Left renal pelvis (tissue), 4 donors: ENCODE measurements at places on chromosomes 7 and 10.
A peak's percentile ranks its signal among the peaks of the same experiment; 100 is the strongest.

DNA sequence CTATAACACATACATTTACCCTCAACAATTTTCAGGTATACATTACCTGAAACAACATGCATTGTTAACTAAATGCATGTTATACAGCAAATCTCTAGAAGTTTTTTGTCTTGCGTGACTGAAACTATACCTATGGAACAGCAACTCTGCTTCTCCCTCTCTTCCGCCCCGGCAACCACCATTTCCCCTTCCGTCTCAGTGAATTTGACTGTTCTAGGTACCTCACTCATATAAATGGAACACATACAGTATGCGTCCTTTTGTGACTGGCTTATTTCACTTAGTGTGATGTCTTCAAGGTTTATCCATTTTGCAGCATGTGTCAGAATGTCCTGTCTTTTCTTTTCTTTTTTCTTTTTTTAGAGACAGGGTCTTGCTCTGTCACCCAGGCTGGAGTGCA is 22.5 kb downstream of the CALHM2 start:
- no peak for DNase-seq

- DNase-seq = no peak
Observed at GRCh38 chr7:156479596-156479995, 161.0 kb upstream of the RNF32 start.

- no peak for DNase-seq
Observed at GRCh38 chr10:1957057-1957456, 219.7 kb upstream of the ADARB2 start.

- DNase-seq = no peak
Observed at GRCh38 chr7:47239034-47239433, 342.9 kb downstream of the TNS3 start.

GRCh38 chr7:33932832-33933468 is 27.6 kb downstream of the BMPER start:
- DNase-seq = peak; percentile 63

DNA sequence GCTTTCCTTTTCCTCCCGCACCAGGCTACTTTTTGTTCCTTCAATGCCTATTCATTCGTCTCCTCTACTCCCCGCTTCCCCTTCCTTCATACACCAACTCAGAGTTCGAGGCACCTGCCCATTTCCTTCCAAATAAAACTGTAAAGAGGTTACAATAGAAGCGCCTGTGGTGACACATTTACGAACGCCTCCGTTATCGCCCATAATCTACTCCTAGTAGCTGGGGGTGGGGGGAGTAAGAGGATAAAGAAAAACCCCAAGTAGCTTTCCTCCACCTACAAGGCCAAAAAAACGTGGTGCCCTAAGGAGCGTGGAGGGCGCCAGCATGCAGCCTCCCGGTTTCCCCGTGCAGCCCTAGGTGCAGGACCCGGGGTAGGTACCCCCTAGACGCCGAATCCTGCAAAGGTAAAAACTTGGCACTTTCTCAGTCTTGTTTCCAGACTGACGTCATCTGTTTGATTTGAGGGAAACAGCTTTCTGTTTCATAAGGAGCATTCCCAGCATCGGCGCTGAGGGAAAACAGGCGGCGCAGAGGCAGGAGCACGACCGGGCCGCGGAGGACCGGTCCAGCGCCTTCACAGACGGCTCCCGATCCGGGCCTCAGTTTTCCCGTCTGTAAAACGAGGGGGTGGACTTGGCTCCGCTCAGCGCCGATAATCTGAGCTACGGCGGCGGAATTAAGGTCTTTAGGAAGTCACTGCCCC is 922 bp downstream of the PPA1 start:
- DNase-seq = no peak

DNA sequence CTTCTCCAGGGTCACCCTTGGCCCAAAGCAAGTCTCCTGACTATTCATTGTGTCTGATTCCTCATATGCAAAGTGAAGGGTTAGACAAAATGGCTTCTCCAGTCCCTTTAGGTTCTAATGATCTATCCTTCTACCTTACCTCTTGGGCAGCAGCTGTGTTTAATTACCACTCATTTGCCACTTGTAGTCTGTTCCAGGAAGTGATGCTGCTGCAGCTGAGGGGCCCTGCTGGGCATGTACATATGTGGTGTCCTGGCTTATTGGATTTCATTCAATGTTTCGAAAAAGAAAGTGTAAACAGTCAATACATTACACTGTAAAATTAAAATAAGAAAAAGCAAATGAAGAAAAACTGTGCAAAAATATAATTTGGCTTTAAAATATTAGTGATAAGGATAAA is 36.6 kb downstream of the SCIN start:
- DNase-seq = no peak

DNA sequence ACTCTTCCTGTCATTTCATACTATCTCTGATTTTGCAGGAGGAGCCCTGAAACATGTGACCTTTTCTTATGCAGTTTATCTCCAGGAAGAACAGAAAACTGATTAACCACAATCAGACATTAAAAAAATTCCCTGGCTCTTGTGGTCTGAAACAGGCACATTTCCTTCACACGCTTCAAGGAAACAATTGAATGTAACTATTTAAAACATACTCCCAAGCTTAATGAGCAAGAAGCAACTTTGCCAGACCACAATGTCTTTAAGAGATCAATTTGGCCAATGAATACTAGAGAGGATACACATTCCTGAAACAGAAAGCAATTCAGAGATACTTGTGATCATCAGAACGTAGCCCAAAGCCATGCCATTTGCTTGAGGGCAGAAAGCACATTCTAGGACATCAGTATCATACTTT is 65.8 kb downstream of the PIP4K2A start:
- DNase-seq = no peak

DNA sequence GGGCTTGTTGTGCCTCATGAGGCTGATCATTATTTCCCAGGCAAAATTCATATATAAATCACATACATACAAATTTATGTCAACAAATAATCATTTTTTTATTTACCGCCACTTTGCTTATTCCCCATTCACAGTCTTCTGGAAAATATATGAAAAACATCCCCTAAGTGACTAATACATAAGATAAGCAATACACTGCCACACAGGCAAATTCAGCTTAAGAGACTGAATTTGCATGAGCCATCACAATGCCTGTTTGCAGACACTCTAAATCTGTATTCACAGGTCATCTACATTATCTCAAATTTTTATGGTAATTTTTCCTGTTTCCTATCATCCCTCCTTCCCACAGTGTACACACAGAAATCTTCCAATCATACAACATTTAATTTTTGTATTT is 13.2 kb downstream of the OSBPL3 start:
- DNase-seq = no peak

GRCh38 chr10:57696641-57697040 is 571.1 kb downstream of the IPMK start:
- DNase-seq = no peak

GRCh38 chr10:131849591-131850382 is 51.0 kb upstream of the PPP2R2D start:
- no peak for DNase-seq

DNA sequence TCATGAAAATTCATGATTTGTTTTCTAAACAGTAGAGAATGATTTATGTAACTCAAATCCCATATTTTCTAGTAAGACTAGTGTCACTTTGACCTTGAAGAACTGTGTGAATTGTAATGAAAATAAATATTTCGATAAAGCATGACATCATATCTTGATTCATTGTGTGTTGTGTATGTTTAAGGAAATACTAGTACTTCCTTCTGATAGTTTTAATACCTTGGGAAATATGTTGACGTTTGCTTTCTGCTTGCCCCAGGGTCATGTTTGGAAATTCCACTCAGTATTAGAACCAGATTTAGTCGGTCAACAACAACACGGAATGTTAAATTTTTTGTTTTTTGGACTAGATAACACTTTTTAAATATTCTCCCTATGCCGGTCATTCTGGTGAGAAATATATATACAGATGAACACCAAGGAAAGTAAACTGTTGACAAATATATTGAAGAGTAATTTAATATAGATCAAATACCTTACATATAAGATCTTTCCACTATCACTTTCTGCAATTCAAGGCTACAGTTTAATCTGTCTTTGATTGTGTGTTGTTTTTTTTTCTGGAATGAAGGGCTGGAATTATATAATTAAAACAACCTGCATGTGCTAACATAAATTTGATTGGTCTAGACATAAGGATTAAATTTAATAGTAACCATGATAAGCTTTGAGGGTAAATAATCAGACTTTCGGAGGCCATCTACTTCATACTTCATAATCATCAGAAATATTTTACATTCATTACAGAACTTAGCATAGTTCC is 126.2 kb downstream of the MDFIC start:
- no peak for DNase-seq

DNA sequence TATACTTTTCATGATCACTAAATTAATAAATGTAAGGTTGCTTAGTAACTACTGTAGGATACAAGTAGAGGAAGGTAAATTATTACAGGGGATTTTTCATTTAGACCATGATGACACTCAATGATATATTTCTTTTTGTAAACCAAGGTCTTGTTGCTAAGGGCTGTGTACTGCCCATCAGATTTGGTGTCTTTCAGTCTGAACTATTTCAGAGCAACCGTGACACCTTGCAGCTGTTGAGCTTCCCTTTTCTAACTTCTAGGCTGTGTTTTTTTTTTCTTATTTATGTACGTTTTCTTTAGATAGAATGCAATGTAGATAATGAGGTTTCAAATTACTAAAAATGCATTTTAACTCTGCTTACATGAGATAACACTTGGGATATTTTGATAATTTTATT is 292.0 kb upstream of the MBL2 start:
- peak; percentile 10 for DNase-seq

DNA sequence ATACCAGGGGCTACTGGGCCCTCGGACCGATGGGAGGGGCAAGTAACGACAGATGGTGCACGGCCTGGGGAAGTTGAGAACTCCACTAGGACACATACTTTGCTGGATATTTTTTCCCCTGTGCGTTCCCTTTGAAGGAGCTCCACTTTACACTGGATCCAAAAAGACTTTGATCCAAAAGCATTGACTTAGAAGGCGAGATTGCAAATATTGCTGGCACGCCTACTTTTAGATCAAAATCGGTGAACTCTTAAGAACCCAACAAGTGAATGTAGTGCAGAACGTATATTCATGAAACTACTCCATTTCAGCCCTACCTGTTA is 436 bp upstream of the SLC25A13 start:
- DNase-seq = no peak

- peak; percentile 43 for DNase-seq
Observed at GRCh38 chr7:7201578-7202374, 19.4 kb downstream of the C1GALT1 start.

GRCh38 chr7:132417103-132417906 is 159.0 kb downstream of the PLXNA4 start:
- DNase-seq = no peak

- no peak for DNase-seq
Observed at GRCh38 chr7:41599760-41600159, 103.1 kb downstream of the INHBA start.

DNA sequence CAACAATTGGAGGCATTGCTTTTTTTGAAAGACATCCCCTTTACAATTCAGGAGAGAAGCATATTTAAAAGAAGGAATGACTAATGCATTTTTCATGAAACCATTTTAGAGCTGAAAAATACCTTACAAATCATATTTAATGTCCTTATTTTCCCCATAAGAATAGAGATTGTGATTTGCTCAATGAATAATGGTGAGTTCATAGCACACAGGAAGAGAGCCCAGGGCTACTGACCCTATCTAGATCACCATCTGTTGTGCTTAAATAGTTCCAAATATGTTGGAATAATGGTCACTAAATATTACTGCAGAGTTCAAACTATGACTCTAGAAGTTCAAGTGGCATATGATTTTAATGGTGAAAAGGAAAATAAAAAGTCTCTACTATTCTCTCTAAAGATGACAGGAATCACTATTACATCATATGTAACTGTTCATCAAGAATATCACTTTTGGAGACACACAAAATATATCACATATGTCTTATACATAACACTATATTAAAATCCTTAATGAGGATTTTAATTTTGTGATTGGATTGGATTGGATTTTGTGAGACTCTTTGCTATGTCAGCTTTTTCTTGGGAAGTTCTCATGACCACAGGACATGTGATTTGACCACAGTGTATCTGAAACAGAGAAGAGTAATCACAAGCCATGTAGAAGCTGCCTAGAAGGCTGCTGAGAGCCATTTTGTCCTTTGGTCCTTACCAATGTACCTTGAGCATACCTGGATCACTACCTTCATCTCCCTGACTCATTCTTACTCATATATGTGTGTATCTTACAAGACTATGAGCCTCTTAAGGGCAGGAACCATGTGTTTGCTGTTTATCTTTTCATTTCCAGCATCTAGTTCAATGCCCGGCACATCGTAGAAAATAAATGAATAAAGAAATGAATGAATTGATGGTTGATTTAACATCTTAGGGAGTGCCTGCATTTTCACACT is 26.4 kb downstream of the SLC16A9 start:
- no peak for DNase-seq

DNA sequence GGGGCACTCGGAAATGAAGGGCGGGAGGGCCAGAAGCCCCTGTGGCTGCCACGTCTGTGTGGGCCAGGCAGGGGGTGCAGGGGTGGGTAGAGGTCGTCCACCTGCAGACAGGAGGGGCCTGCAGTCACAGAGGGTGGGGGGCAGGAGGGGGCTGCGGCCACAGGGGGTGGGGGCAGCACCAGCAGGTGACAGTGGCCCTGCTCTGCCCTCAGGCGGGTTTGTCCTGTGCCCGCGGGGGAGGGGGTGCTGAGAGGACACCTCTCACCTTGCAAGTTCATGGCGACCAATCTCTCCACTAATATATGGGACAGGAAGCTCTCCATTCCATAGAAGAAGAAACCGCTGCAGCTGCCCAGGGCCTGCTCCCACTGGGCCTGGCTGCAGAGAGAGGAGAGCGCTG is 26.6 kb upstream of the NKX6-2 start:
- no peak for DNase-seq

DNA sequence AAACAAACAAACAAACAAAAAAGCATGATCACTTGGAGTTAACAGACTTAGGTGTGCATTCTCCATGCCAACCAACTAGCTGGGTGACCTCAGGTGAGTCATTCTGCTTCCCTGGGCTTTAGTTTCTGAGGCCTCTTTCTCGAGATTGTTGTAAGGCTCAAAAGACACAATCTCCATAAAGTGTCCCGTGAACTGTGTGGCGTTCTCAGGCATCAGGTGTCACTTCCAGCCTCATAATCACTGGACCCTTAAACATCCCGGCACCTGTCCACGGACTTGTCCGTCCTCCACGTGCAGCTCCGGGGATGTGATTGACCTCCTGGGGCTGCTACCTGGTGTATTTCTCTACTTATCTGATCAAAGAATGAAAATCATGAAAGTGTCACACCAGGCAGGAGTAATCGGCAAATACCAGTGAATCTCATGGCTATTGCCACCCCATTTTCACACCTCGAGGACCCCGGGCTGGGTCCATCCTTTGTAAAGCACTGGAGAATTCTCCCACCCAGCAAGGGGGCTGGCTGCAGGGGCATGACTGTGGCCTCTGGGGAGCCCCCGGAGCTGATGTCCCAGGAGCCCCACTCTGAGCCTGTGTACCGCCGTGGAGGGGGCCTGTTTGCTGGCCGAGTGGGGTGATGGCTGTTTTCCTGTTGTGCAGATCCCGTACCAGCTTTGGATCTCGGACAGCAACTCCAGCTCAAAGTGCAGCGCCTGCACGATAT is 189.8 kb upstream of the SH2B2 start:
- DNase-seq = no peak

GRCh38 chr7:114649689-114650088 is 235.1 kb downstream of the FOXP2 start:
- DNase-seq = no peak
